Cortex of kidney (tissue), 1 donor: ENCODE measurements at places on chromosomes 3 and 15.

DNA sequence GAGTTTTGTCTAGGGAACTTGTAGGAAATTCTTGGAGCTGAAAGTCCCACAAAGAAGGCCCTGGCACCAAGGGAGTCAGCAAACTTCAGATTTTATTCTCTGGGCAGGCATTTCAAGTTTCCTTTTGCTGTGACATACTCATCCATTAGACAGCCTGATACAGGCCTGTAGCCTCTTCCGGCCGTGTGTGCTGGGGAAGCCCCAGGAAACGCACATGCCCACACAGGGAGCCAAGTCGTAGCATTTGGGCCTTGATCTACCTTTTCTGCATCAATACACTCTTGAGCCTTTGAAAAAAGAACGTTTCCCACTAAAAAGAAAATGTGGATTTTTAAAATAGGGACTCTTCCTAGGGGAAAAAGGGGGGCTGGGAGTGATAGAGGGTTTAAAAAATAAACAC is 15.0 kb downstream of the TIGIT start:
- no peak for DNase-seq

GRCh38 chr3:136818769-136819391 is at the start of gene SLC35G2:
SLC35G2 (plus strand) TSS chr3:136819126; CDS start chr3:136854461, 35,335 bp downstream.
- no peak for DNase-seq

- DNase-seq, result no peak
These were observed 45.6 kb downstream of the FNDC3B start for GRCh38 chr3:172084871-172085556.

DNA sequence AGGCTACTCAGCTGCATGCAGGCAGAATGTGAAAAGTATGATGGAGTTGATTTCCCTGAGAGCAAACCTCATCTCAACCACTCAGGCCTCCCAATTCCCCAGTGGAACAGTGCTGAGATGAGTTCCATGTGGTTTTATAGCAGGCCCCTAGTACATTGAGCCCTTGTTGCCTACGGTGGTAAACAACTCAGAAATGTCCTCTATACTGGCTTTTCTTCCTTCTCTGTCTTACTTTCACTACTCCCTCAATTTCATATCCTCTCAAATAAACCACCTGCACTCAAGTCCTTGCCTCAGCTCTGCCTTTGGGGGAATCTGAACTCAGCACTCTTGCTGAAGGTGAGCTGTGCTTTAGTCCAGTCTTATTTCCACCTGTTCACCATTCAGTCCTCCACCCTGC is 399.9 kb downstream of the PDCD6IP start:
- DNase-seq, result no peak

DNA sequence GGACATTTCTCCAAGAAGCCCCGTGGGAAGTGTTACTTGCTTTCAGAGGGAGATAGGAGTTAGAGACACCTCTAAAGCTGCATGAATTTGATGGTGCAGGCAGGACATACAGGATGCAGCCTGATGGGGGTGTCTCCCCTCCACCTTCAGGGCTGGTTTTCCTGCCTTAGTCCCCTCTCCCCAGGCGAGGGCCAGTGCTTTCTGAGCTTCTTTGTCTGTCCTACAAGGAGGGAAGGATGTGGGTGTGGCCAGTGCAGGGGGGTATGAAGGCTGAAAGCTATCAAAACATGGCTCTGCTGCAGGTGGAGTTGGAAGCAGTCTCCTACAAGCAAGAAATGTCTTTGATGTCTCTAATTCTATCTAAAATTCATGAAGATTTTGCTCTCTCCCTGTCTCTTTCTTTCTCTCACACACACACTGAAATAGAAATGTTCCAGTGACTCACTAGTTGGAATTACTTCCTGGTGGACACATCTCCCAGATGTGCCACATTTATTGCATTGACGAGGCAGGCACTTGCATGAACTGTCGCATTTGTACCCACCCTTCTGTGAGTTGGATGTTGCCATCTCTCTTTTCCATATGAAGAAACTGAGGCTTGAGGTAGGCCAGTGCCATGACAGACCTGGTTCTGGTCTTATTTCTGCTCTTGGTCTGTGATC is 13.9 kb upstream of the PODXL2 start:
- no peak for DNase-seq

- no peak for DNase-seq
These were observed 18.6 kb downstream of the SUCLG2 start for GRCh38 chr3:67635806-67636205.

- no peak for DNase-seq
These were observed 47.4 kb upstream of the HACD2 start for GRCh38 chr3:123632161-123632655.

GRCh38 chr3:128349963-128350599 is 116.6 kb downstream of the DNAJB8 start:
- no peak for DNase-seq

DNA sequence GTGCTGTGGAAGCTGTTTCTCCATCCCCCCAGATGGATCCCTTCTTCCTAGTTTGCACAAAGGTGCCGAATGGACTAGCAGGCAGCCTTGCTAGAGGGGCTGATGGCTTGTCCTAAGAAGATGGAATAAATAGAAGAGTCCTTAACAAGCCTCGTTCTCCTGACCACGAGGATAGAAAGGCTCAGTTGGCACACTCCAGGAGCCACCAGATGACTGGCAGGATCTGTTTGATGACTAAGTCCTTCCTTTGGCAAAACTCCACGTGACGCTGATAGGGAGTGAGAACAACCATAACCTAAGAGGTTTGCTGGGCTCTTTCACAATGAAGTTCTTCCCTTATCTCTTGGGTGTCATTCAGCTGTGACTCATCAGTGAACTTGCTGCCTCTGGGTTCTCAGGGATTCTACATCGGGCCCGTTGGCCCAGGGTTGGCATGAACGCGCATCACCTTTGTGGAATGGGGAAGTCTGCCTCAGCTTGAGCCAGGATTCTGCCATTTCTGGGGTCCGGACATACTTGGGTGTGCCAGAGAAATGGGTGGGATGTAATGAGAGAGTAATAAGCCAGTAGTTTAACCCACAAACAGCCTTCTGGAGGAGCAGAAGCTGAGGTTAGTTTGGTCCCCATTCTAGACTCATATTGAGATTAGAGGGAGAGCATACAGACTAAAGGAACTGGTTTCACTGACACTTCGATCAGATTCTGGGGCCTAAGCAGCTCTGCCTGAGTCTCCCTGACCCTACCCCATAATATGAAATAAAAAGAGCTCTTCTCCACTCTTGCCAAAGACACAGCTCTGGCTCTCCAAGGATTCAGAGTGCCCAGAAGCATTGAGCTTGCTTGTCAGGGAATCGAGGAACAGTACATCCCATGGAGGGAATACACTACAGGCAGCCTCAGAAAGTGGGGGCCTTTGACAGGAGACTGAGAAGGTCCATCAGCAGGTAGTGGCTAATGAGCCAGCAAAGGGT is 2.0 kb upstream of the MELTF start:
- no peak for DNase-seq

DNA sequence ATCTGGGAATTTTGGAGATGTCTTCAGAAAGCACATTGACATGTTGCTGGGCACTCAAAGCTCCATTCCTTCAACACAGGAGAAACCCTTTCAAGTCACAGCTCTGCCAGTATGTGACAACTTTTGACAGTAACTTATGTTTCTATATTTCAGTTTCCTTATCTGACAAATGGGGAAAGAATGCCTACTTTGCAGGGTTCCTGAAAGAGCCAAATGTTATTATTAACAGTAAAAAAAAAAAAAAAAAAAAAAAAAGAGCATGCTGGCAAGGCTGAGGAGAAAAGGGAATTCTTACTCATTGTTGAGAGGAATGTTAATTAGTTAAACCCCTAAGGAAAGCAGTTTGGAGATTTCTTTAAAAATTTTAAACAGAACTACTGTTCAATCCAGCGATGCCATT is 272.5 kb upstream of the TGFBR2 start:
- no peak for DNase-seq

- no peak for DNase-seq
These were observed 15.5 kb upstream of the SLITRK3 start for GRCh38 chr3:165211721-165212120.

- DNase-seq, result no peak
These were observed 16.9 kb downstream of the TKT start for GRCh38 chr3:53238886-53239285.
